Activated CD4-positive, alpha-beta T cell treated with anti-CD3 and anti-CD28 coated beads, Interleukin-10, Interleukin-2, amounts not matched to agents 100 ng/mL and 50 ng/mL, durations not matched to agents 16 hours and 8 hours (primary cell): ENCODE measurements at places on chromosomes 1 and 21.

- no peak for DNase-seq
These were observed 31.7 kb downstream of the GALNT2 start for GRCh38 chr1:230098723-230099122.

DNA sequence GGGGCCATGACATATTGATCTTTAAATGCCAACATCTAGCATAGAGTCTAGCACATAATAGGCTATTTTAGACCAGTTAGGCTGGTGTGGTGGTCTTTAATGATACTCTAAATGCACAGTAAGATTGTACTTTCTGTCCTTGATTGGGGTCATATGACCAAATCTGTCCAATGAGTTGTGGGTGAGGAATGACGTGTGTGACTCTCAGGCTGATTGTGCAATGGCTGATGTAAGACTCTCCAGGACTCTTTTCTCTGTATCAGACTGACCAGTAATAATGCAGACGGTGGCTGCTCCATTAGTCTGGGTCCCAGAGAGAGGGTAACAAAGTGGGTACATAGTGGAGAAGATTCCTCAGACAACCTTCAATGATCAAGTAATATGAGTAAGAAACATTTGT lies 541.6 kb upstream of the CAMK1G start:
- DNase-seq = peak; percentile 6

DNA sequence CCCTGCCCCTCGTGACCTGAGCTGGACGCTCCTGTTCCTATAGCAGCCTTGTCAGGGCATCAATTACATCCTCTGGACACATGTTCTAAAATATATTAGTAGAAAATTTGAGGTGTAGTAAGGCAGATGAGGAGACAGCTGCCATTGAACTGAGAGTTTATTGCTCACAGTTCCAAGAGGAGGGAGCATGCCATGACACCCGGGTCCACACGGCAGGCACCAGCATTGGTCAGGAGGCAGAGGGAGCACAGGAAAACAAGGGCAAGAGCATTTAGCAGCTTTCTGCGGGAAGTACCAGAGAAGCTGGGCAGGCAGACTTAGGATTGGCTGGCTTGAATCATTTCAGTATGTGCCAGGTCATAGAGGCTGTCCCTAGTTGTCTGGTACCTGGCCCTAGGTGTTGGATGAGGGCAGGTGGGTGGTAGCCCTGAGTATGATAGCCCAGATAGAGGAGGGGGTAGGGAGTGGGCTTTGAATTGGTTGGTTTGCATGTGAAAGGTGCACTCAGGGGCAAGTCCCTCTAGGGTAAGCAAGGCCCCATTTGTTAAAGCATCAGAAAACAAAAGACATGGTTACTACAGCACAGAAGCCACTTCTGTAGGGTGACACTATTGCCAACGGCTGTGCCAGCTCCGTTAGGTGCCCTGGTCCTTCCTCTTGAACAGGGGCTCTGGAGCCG lies 223.6 kb upstream of the RAB4A start:
- DNase-seq = no peak

DNA sequence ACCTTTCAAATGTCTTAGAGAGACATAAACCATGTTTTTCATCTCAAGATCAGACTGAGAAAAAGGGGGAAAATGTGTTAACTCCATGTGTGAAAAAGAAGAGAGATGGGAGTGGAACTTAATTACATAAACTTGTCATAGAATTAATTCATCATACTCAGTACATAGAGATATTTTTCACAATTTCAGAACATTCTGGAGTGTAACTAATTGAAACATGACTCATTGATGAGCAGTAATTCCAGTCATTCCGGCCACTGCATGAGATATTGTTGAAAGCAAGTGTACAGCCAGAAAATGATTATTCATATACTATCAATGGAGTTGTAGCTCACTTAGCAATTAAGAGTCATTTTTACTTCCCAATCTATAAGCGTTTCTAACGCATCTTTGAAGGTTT lies 739.3 kb downstream of the LTN1 start:
- DNase-seq = no peak

DNA sequence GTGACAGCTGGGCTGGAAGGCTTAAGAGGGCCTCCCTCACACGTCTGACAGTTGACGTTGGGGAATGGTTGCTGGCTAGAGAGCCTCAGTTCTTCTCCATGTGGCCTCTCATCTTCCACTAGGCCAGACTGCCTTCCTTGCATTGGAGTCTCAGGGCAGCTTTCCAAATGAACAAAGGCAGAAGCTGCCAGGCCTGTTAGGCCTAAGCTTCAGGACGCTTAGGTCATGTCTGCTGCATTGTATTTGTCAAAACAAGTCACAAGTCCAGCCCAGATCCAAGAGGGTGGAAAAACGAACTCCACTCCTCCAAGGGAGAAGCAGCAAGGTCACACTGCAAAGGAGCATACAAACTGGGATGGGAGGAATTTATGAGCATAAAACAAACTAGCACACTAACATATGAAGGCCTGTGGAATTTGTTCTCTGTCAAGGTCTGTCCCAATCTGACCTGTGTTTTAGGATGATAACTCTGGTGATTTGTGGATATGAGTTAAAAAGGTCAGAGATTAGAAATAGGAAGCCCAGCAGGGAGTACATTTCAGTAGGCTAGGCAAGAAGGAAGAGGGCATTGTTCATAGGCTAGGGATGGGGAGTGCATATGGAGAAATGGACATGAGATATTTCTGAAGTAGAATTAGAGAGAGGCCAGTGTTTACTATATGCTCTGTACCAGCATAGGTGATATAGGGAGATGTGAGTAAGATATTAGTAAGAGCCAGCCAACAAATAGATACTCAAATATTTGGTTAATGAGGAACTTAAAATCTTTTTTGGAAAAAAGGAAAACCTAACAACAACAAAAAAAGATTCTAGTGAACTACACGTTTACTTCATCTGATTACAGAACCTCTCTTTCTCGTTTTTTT lies 29.1 kb upstream of the CNN3 start:
- no peak for DNase-seq
